ENCODE measurements at places on chromosomes 2 and 18. TPM values are rescaled to one million over a fixed set of nuclear protein-coding genes. Genes with fewer than 3 reads are reported as not detected.

DNA sequence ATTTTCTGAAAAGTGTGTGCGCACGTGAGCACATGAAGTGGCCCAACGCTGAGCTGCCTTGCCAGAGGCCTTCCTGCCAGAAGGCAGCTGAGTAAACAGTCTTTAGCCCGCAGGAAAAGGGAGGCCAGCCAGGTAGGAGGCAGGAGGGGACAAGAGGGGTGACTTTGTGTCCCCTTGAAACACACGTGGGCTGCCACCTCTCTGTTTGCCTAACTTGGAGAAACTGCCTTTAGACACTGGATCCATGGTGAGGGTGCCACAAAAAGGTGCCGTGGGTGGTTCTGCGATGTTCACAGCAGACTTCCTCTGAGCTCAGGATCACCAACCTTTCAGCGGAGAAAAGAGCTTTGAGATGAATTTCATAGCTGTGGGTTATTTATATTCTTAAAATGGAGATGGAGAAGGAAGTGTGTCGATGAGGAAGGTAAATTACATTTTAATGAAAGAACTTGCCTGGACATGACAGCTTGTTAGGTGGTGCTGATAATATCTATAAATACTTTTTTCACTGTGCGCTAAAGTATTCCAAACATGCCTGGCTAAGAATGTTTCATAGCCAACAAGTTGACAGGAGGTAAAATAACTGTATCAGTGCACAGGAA is 36.6 kb upstream of the ASB1 start:
- peak; percentile 65 for DNase-seq

GPR75 gene
- 4.4 TPM for total RNA-seq

SLC5A7 gene
- 3.7 TPM for total RNA-seq

GRCh38 chr18:77006305-77007175 is 126.0 kb downstream of the MBP start:
- no peak for DNase-seq

PROKR1 gene
- total RNA-seq = not detected

GRCh38 chr18:22057908-22058527 is 111.4 kb upstream of the GATA6 start:
- no peak for DNase-seq

ANKRD23 gene
- 10.2 TPM for total RNA-seq

XRCC5 gene
- 282 TPM for total RNA-seq

GRCh38 chr18:2035056-2035455 is 536.2 kb downstream of the METTL4 start:
- DNase-seq = no peak

NCKAP5 gene
- 7.3 TPM for total RNA-seq

DNA sequence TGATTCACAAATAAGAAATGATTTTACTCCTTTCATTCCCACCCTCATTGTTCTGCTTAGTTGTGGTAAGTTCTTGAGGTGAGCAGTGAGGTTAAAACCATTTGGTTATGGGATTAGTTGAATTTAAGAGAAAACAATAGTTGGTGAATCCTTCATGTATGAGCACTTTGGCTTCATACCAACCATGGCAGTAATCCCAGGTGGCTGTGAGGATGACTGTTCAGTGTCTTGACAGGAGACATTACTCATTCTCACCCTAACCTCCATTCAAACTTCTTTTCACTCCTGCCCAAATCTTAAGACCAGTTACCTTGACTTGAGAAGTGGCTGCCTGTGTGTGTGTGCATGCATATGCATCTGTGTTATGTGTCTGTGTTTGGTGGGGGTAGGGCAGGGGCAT is 143.1 kb downstream of the SETBP1 start:
- no peak for DNase-seq

DNA sequence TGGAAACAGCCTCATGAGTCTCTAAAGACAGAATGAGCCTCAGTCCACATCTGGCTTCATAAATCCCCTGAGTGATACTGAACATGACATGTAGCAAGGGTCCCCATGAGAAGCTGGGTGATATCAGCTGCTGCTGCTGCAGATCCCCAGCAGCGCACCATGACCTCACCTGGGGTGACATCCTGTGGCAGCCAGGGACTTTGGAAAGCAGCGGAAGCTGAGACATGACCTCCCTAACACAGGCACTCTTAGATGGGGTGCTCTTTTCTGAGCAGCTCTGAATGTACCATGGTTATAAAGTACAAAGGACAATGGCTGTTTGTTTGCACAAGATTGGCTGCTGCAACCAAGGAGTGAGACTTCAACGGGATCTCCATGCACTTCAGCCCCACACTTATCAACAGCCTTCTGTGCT is 74.7 kb upstream of the TMEM200C start:
- no peak for DNase-seq

DNA sequence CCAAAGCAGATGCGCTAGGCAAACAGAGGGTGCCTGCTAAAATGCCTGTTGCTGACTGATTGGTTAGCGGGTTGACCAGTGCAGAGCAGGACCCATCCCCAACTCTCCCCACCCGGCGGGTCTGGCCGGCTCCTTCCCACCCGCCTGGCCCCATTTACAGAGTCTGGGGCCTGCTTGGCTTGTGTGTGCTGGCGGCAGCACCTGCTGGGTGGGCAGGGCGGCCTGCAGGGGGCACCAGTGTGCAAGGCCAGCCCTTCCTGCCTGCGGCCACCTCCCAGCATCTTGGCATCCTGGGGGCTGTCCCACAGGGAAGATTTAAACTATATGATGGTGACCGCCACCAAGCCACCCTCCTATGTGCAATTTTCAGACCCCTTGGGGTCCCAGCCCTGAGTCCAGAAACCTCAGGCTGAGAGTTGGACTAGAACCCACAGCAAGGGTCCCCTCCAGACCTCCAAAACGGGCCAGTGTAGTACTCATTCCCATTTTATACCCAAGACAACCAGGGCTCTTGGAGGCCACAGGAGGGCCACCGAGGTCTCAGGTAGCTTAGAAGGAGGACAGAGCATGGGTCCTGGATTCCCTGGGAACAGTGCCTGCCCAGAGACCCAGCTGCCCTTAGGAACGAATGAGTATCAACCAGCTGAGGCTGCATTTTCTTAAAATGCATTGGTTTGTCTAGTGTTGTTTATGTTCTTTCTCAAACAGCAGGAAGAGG is 173.6 kb downstream of the SMAD7 start:
- peak; percentile 58 for DNase-seq

SAG gene
- total RNA-seq = not detected

ADD2 gene
- 2.1 TPM for total RNA-seq

DNA sequence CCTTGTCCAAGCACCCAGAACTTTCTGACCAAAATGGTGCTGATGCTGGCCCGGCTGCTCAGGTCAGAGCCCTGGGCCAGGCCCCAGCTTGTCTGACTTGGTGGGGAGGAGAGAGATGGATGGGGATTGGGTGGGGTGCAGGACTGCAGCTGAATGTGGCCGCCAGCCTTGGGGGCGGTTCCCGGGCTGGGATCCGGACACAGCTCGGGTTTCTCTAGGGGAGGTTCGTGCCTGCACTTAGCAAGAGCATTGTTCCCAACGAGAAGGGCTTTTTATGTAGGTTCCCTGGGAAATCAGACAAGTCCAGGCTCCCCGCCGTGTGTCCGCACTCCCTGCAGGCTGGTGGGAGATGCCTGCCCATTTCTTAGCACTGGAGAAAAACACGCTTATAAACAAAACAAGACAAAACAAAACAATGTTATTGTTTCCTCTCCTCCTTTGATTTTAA is 50.5 kb upstream of the HS6ST1 start:
- DNase-seq = no peak

- DNase-seq = no peak
These were observed 198.2 kb downstream of the ZFP36L2 start for GRCh38 chr2:43028188-43028587.

DNA sequence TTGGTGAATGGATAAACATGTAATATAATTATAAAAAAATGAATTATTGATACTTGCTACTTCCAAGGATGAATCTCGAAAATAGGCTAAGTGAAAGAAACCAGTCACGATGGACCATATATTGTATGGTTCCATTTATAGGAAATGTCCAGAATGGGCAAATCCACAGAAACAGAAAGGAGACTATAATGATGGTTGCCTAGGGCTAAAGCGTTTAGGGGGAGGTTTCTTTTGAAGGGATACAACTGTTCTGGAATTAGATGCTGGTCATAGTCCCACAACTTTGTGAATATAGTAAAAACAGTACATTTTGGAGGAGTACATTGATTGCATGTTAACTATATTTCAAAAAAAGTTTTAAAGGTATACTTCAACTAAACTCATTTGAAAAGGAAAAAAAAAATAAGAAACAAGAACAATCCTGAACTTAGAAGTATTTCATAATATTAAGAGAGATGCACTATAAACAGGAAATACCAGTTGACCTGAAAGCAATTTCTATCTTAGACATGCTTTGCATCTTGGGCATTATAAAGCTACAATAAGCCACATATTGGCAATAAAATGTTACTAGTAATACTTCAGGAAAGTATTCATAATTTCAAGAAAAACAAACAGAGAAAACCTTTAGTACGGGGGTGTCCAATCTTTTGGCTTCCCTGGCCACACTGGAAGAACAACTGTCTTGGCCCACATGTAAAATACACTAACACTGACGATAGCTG is 130.0 kb downstream of the C2orf74 start:
- no peak for DNase-seq

GRCh38 chr2:190972213-190972612 is 41.8 kb downstream of the STAT1 start:
- DNase-seq = no peak

- DNase-seq = no peak
These were observed 83.2 kb upstream of the TFCP2L1 start for GRCh38 chr2:121368155-121368554.

GRCh38 chr2:23476786-23477185 is 91.8 kb downstream of the KLHL29 start:
- DNase-seq = no peak

ASB1 gene
- 26.2 TPM for total RNA-seq

- no peak for DNase-seq
These were observed 1.9 kb downstream of the ANXA4 start for GRCh38 chr2:69743847-69744264.

GRCh38 chr2:111978452-111979170 is 76.5 kb upstream of the TMEM87B start:
- no peak for DNase-seq

DNA sequence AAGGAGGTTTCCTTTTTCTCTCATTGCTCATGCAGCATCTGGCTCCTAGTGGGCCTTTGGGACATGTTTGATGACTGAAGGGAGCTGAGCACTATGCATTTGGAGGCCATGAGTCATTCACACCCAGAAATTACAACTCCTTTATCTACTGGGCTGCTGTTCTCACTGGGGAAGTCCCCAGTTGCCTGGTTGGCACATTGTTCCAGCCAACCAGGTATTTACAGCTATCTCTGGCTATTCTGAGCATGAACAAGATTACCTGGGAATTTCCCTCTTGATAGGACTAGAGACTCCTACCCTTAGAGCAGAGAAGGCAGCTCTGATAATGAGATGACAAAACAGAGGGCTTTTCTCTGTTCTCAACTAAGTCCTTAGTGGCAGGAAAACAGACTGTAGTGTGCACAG is 206.5 kb downstream of the SETBP1 start:
- no peak for DNase-seq

GRCh38 chr2:235458839-235459273 is 35.0 kb upstream of the AGAP1 start:
- no peak for DNase-seq

COL6A3 gene
- 197 TPM for total RNA-seq

GRCh38 chr2:68756178-68756577 is 21.6 kb downstream of the ARHGAP25 start:
- no peak for DNase-seq

NT5C1B gene
- total RNA-seq = not detected

DNA sequence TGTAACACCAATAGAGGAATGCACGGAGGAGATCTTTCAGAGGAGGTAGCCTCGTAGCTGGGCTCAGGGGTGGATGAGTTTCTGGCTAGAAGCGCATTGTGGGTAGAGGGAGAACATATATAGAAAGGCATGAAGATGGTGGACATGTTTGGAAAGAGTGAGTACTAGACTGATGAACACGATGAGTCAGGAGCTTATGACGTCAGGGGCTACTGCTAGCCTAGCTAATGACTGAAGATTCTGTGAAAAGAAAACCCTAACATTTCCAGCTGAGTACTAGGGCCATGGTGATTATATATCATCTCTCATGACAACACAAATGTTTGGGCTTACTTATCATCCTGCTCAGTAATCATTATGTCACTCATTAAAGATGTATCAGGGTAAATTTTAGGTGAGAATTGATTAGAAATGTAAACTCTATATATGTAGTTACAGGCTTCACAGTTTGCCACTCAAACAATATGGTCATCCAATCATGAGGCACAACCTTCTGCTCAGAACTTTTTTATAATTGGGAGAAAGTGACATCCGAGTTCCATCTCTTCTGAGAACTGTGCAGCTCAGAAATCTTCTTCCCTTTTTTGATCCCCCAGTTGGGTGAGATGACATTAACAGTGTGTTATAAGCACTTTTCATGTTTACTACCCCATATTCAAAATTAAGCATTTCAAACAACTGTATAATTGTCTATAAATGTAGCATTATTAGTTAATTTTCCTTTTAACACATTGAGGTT is 22.2 kb upstream of the IL1RN start:
- DNase-seq = no peak

GRCh38 chr2:11320698-11321492 is 23.5 kb downstream of the ROCK2 start:
- DNase-seq = no peak

LCT gene
- not detected for total RNA-seq

SCYGR4 gene
- not detected for total RNA-seq

Data from ureter (tissue), 1 donor.